ENCODE measurements at places on chromosomes 12 and 14.
A peak's percentile ranks its signal among the peaks of the same experiment; 100 is the strongest.

DNA sequence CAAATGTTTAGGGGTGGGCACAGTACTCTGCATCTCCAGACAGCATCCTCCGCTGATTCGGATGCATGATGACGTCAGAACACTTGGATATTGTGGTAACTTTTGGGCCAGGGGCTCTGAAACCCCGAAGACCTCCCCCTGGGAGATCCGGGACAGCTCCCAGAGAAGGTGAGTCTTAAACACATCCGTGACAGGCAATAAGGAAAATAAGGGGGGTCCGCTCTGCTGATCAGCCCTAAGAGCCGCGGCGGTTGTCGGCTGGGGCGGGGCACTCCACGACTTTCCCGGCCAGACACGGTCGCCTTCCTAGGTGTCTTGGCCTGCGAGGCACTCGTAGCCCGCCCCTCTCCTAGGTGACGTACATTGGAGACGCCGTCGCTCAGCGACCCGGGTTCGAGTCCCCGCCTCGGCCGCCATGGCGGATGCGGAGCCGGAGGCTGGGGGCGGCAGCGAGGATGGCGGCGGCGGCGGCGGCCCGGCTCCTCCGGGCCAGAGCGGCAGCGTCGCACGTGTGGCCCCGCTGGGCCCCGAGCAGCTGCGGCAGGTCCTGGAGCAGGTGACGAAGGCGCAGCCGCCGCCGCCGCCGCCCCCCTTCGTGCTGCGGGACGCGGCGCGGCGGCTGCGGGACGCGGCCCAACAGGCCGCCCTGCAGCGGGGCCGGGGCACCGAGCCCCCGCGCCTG, at the start of gene ZNF839:
Gene ZNF839 (plus strand): TSS at position 396 of the 682 bp plus-strand sequence. CDS start 20 bp downstream, at position 416.
- H3K4me3 ChIP-seq, result peak within 1 kb of the TSS; percentile 82
- no peaks in the 10 kb centered on the region for H3K36me3 ChIP-seq
- H3K4me1 ChIP-seq, result peaks cover 42% of the 10 kb centered on the region
- H3K27ac ChIP-seq, result peak within 1 kb of the TSS; percentile 69
- DNase-seq, result peak; percentile 96

DNA sequence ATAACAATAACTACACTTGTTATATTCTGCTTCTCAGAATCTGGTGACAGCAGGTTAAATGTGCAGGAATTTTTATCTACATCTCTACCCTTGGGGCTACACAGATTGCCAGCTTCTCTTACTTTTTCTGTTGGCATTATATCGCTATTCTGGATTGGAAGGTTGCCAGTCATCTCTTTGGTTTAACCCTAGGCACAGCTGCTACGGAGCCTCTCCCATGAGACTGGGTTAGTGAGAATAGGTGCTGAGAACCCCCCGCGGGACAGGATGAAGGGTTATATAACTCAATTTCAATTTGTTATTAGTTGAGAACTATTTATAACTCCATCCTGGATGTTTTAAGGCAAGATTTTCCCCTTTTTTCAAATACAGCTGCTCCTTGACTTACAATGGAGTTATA, 73.1 kb downstream of the ACADS start:
- no peak overlapping the region for H3K27ac ChIP-seq
- H3K4me1 ChIP-seq, result no peaks in the 10 kb centered on the region
- no peaks in the 10 kb centered on the region for H3K27me3 ChIP-seq
- no peak for DNase-seq
- H3K36me3 ChIP-seq, result no peaks in the 10 kb centered on the region

- no peaks in the 10 kb centered on the region for H3K36me3 ChIP-seq
- H3K27ac ChIP-seq, result no peak overlapping the region
- DNase-seq, result no peak
- no peak overlapping the region for H3K4me3 ChIP-seq
These were observed 272.0 kb downstream of the ZFP36L1 start for GRCh38 chr14:68520637-68521556.

GRCh38 chr14:63573581-63573980, 30.4 kb upstream of the PPP2R5E start:
- no peaks in the 10 kb centered on the region for H3K27me3 ChIP-seq
- H3K36me3 ChIP-seq, result no peaks in the 10 kb centered on the region
- peak; percentile 10 for DNase-seq
- H3K27ac ChIP-seq, result no peak overlapping the region
- no peaks in the 10 kb centered on the region for H3K4me1 ChIP-seq
- H3K4me3 ChIP-seq, result no peak overlapping the region

DNA sequence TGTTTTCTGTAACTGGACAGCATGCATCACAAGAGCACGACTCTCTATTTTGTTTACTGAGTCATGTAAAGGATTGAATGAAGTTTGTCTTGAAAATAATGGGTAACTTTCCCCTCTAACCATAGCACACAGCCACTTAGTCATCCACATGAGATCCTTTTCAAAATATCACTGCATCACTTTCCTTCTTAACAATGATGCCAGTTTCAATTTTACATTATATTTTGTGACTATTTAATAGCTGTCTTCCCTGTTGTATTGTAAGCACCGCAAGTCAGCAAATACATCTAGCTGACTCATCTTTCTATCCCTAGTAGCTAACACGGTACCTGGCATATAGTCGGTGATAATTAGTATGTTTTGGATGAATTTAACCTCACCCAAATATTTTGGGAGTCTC, 83.3 kb upstream of the PPM1H start:
- no peaks in the 10 kb centered on the region for H3K36me3 ChIP-seq
- no peak overlapping the region for H3K4me3 ChIP-seq
- no peaks in the 10 kb centered on the region for H3K4me1 ChIP-seq
- no peak overlapping the region for H3K27ac ChIP-seq
- no peaks in the 10 kb centered on the region for H3K27me3 ChIP-seq

DNA sequence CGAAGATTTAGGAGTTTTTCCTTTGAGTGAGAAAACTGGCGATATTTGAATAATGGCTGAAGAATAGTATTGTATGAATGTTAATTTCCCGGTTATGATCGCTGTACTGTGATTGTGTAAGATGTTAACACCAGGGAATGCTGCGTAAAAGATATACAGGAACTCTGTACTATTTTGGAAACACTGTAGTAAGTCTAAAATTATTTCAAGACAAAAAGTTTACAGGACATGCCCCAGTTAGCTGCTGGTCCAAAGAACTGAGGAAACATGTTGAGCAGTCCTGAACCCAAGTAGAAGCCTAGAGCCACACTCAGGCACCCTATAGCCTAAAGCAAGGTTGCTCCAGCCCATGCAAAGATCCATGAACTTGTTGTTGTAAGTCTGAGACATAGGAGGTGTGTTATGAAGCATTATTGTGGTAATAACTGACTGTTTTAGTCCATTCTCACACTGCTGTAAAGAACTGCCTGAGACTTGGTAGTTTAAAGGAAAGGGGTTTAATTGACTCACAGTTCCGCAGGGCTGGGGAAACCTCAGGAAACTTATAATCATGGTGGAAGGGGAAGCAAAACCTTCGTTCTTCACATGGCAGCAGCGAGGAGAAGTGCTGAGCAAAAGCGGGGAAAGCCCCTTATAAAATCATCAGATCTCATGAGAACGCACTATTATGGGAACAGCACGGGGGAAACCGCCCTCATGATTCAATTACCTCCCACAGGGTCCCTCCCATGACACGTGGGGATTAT, 99.8 kb upstream of the RESF1 start:
- no peaks in the 10 kb centered on the region for H3K27me3 ChIP-seq
- H3K4me3 ChIP-seq, result no peak overlapping the region
- H3K4me1 ChIP-seq, result no peaks in the 10 kb centered on the region
- no peak overlapping the region for H3K27ac ChIP-seq
- DNase-seq, result no peak
- no peaks in the 10 kb centered on the region for H3K36me3 ChIP-seq

GRCh38 chr12:22231836-22232235, 102.7 kb downstream of the ST8SIA1 start:
- no peak overlapping the region for H3K27ac ChIP-seq
- no peaks in the 10 kb centered on the region for H3K27me3 ChIP-seq
- H3K4me1 ChIP-seq, result no peaks in the 10 kb centered on the region
- no peak for DNase-seq
- no peaks in the 10 kb centered on the region for H3K36me3 ChIP-seq

DNA sequence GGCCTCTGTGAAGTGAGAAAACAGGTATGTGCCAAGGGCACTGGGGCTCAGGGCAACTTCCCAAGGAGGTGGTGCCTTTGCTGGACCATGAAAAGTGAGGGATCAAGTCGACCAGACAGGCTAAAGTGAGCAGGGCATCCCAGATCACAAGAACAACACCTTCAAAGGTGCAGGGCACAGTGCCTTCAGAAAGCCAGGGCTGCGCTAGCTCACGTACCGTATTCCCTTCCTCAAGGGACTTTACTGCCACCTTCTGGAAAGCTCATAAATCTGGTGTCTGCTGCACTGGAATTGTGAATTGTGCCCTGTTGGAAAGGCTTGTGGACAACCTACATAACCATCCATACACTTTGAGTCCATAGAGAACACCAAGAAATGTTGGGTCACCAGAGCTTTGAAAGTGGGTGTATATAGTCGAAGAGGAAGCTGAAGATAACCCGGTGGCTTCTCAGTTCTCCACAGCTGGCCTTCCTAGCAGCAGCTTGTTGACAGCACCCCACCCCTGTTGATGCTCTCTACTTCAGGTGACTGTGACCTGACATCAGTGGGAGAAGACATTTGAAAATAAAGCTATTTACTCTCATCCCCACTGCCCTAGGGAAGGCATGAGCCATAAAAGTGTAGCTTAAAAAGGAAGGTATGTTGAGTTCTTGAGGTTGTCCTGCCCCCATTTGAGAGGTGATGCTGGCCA, 24.5 kb downstream of the FIGNL2 start:
- H3K4me3 ChIP-seq, result no peak overlapping the region
- no peaks in the 10 kb centered on the region for H3K36me3 ChIP-seq
- H3K4me1 ChIP-seq, result no peaks in the 10 kb centered on the region
- H3K27me3 ChIP-seq, result peaks cover 12% of the 10 kb centered on the region
- no peak overlapping the region for H3K27ac ChIP-seq

DNA sequence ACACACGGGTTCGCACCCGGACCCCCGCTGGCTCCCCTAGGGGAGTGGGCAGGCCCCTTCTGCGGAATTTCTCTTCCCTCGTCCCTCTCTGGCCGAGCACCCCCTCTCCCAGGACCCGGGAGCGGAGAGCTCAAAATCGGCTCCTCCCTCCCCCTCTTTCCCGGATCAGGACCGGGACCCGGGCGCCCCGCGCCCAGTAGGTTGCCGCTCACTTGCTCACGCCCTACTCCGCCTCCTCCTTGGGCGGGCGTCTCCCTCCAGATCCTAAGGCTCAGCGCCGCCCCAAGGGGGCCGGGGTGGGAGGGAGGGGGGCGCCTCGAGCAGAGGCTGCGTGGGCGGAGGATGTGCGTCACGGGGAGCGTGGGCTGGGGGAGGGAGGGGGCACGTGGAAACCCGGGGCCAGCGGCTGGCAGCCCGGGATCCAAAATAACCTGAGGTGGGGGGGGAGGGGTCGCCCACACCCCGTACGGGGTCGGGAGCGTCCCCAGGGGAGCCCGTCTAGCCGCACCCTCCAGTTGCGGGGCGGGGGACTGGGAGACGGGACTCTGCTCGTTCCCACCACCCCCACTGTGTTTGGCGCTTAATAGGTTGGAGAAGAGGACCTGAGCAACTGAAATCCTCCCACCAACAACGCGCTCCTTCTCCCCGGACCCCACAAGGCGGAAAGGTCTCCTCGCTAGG, 1.8 kb upstream of the NAB2 start:
- H3K4me3 ChIP-seq, result peak overlapping the region; percentile 3
- peak; percentile 88 for DNase-seq
- H3K4me1 ChIP-seq, result peaks cover 36% of the 10 kb centered on the region
- H3K36me3 ChIP-seq, result peaks cover 12% of the 10 kb centered on the region

DNA sequence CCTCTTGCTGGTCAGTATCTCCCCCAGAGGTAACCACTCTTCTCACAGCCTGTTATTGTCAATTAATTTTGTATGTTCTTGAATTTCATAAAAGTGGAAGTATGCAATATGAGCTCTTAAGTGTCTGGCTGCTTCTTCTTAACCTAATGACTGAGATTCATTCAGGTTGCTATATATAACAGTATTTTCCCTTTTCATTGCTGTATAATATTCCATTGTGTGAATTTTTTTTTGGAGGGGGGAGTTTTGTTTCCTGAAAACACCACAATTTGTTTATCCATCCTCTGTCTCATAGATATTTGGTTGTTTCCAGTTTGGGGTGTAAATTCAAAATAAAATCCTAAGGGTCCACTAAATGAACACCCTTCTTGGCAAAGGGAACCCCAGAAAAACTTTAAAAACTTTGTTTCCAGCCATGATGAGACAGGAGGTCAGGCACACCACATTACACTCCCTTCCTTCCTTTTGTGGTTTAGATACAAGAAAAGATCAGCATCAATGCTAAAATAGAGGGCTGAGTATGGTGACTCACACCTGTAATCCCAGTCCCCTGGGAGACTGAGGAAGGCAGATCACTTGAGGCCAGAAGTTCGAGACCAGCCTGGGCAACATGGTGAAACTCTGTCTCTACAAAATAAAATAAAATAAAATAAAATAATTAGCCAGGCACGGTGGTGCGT, 4.1 kb upstream of the DAO start:
- no peak for DNase-seq
- no peak overlapping the region for H3K27ac ChIP-seq
- no peaks in the 10 kb centered on the region for H3K27me3 ChIP-seq

GRCh38 chr14:55707365-55707804, 127.4 kb downstream of the KTN1 start:
- H3K27ac ChIP-seq, result no peak overlapping the region
- H3K4me3 ChIP-seq, result no peak overlapping the region
- H3K4me1 ChIP-seq, result no peaks in the 10 kb centered on the region
- no peak for DNase-seq

DNA sequence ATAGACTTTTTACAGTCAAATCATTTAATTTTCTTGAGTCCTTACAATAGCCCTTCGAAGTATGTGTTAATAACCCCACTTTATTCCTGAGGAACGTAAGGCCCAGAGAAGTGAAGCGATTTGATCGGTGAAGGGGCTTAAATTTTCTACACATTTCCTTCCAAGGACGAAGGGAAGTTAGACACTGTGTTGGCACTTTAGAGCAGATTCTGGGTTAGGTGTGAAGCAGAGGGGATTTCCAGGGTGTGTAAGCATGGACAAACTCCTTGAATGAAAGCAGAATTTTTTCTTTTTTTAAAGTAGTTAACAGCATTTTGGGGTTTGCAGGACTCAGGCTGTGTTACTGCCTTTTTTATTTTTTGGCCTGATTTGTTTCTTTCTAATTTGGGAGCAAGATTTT, 38.9 kb downstream of the PRORP start:
- H3K27me3 ChIP-seq, result no peaks in the 10 kb centered on the region
- DNase-seq, result no peak
- no peaks in the 10 kb centered on the region for H3K4me1 ChIP-seq
- no peaks in the 10 kb centered on the region for H3K36me3 ChIP-seq
- H3K27ac ChIP-seq, result no peak overlapping the region

- H3K4me1 ChIP-seq, result no peaks in the 10 kb centered on the region
- H3K27me3 ChIP-seq, result no peaks in the 10 kb centered on the region
- no peak overlapping the region for H3K4me3 ChIP-seq
- no peak for DNase-seq
- no peak overlapping the region for H3K27ac ChIP-seq
These were observed 24.2 kb upstream of the RNASE3 start for GRCh38 chr14:20866963-20867362.

GRCh38 chr12:106648736-106649135, 65.9 kb downstream of the RFX4 start:
- no peaks in the 10 kb centered on the region for H3K36me3 ChIP-seq
- no peaks in the 10 kb centered on the region for H3K4me1 ChIP-seq
- no peak overlapping the region for H3K4me3 ChIP-seq
- H3K27ac ChIP-seq, result no peak overlapping the region
- no peak for DNase-seq

Data from adrenal gland (tissue), 19 donors.